ENCODE measurements at places on chromosomes 6 and 20.

- DNase-seq, result no peak
Measured at GRCh38 chr6:1312473-1313367, 822 bp downstream of the FOXQ1 start.

GRCh38 chr20:1364106-1364505 is 28.7 kb downstream of the FKBP1A start:
- DNase-seq, result no peak

- DNase-seq, result peak; percentile 91
Measured at GRCh38 chr6:35596448-35597442, 84.0 kb upstream of the TULP1 start.

GRCh38 chr20:32672394-32672981 is 1.3 kb downstream of the C20orf203 start:
- DNase-seq, result no peak

DNA sequence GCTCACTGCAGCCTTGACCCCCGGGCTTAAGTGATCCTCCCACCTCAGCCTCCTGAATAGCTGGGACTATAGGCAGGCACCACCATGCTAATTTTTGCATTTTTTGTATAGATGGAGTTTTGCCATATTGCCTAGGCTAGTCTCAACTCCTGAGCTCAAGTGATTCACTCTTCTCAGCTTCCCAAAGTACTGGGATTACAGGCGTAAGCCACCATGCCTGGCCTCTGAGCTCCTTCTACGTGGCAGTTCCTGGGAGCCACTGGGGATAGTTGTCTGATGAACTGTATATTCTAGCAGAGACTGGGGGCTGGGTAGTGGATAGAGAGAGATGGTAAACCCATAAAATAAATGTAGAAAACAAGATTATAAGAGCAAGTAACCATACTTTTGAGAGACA is 26.1 kb downstream of the IYD start:
- DNase-seq, result no peak

- no peak for DNase-seq
Measured at GRCh38 chr20:47544852-47545251, 43.2 kb downstream of the NCOA3 start.

GRCh38 chr6:83597511-83597910 is 85.2 kb downstream of the PRSS35 start:
- no peak for DNase-seq

- DNase-seq, result no peak
Measured at GRCh38 chr20:1357921-1358671, 29.2 kb upstream of the SDCBP2 start.
